ENCODE measurements at places on chromosomes 11 and 22.

GRCh38 chr11:57456960-57457642 is 3.2 kb upstream of the RTN4RL2 start:
- DNase-seq = peak; percentile 66

- DNase-seq = no peak
Observed at GRCh38 chr11:35185696-35186095, 46.7 kb downstream of the CD44 start.

GRCh38 chr11:130581646-130582045 is 133.2 kb downstream of the ADAMTS15 start:
- no peak for DNase-seq

DNA sequence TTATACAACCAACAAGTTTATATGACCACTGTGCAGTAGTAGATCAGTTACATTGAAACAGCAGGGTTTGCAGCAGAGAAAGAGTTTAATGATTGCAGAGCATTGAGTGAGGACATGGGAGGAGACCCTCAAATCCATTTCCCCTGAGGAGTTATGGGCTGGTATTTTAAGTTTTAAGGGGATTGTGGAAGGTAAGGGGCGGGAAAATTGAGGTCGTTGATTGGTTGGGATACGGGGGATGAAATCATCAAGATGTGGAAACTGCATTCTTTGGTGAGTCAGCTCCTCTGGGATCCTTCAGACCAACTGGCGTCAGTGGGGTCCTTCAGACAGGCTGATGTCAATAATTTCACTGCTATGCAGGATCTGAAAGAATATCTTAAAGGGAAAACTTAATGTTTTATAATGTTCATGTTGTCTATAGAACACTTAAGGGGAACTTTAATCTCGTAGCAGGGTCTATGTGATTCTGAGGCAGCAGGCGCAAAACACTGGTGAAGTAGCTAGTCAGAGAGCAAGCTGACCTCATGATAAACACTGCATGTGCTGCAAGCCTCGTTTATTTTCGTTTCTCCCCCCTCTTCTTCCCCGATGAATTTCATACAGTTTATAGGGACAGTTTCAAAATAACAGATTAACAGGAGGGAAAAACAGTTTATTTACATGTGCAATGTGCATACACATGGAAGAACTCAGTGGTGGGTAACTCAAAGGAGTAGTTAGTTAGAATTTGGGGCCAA is 17.4 kb upstream of the BACE1-AS start:
- DNase-seq = no peak

DNA sequence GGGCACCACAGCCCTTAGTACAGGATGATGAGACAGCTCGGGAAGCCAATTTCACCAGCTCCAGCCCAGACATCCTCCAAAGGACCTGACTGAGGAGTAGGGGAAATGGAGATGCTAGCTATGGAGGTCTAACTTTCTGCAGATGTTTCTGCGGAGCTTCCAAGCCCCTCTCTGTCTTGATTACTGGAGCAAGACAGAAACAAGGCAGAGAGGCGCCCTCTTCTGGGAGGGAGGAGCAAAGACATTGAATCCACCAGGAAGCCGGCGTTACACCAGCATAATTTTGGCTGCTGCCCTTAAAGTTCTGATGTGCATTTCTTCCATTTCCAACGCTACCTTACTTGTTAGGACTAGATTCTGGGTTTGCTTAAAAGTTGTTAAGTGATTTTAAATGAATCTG is 107.3 kb upstream of the HSD17B12 start:
- no peak for DNase-seq

All from CD4-positive, alpha-beta T cell (primary cell).